A549 treated with ZK216348 at 1 μM for 4 hours (cell line): ENCODE measurements at places on chromosomes 6 and 20. TPM values are rescaled to one million over a fixed set of nuclear protein-coding genes. Genes with fewer than 3 reads are reported as not detected.

The PTPRK gene
- total RNA-seq: 10.6 to 17.6 TPM (median 14.5 TPM) in 5 replicates

The MAP1LC3A gene
- 15.9 to 29.5 TPM (median 26.2 TPM) in 5 replicates for total RNA-seq

The CALHM6 gene
- total RNA-seq: not detected in 5 replicates

The SEC23B gene
- total RNA-seq: 50.8 to 60.0 TPM (median 58.1 TPM) in 5 replicates

The AIF1 gene
- total RNA-seq: not detected in 5 replicates

The LRRC1 gene
- total RNA-seq: 4.6 to 7.0 TPM (median 5.9 TPM) in 5 replicates

The C6orf52 gene
- 1.4 to 2.7 TPM (median 2.0 TPM) in 5 replicates for total RNA-seq

The BTN1A1 gene
- total RNA-seq: not detected in 5 replicates

The MCM8 gene
- 17.5 to 26.2 TPM (median 21.8 TPM) in 5 replicates for total RNA-seq

The PPDPF gene
- total RNA-seq: 267 to 353 TPM (median 326 TPM) in 5 replicates

The MRPS26 gene
- 89.5 to 167 TPM (median 155 TPM) in 5 replicates for total RNA-seq

The BPIFB1 gene
- 0.18 TPM in 1 of 5 replicates, not detected in the others for total RNA-seq

The CST4 gene
- not detected in 5 replicates for total RNA-seq

The GTSF1L gene
- total RNA-seq: not detected in 5 replicates

The PPIL6 gene
- 0.81 to 4.4 TPM (median 2.0 TPM) in 5 replicates for total RNA-seq

The MAS1 gene
- not detected in 5 replicates for total RNA-seq

The NECAB3 gene
- total RNA-seq: 6.1 to 15.5 TPM (median 11.7 TPM) in 5 replicates
